ENCODE measurements at places on chromosomes 1 and 21.
A peak's percentile ranks its signal among the peaks of the same experiment; 100 is the strongest.

- peak; percentile 61 for DNase-seq
Observed at GRCh38 chr1:39898191-39898590, 3.5 kb downstream of the MYCL start.

GRCh38 chr1:157252473-157252872 lies 114.3 kb upstream of the ETV3 start:
- no peak for DNase-seq

DNA sequence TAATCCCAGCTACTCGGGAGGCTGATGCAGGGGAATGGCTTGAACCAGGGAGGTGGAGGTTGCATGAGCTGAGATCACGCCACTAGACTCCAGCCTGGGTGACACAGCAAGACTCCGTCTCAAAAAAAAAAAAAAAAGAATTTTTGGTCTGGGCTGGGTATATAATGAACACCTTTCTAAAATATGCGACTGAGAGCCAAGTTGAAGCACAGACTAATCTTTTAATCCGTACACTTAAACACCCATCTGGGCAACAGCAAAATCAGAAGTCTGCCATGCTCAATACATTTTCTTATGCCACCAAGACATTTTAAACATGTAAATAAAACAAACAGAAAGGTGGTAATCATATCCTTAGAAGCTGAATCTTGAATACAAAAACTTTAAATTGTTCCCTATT lies 31.6 kb upstream of the ABCB10 start:
- DNase-seq: no peak

DNA sequence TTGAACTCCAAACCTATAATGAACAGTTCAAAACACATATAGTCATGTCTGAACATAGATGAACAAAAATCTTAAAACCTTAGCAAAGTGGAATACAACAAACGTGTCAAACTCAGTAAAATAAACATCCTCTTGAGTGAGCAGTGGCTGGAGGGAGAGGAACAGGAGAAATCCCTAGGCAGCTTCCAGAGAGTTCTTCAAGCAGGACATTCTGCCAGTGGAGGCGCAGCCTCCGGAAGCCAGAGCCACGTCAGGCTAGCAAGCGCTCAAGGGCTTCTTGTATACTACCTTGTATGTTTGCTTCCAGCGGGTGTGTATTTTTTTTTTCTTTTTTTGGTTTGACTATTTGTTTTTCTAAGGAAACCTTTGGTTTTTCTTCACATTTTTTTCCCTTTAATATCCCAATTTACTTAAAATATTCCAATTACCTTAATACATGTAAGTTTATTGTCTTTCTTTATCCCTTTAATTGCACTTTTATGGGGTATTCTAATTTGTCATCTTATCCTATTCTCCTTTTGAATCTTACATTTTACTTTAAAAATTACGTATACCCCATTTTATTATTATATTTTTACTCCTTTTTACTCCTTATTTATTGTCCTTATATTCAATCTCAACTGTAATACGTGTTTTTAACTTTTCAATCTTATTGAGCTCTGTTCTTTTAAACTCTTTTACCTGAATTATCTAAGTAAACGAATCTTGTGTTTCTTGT lies 42.0 kb downstream of the COLGALT2 start:
- peak; percentile 46 for DNase-seq

DNA sequence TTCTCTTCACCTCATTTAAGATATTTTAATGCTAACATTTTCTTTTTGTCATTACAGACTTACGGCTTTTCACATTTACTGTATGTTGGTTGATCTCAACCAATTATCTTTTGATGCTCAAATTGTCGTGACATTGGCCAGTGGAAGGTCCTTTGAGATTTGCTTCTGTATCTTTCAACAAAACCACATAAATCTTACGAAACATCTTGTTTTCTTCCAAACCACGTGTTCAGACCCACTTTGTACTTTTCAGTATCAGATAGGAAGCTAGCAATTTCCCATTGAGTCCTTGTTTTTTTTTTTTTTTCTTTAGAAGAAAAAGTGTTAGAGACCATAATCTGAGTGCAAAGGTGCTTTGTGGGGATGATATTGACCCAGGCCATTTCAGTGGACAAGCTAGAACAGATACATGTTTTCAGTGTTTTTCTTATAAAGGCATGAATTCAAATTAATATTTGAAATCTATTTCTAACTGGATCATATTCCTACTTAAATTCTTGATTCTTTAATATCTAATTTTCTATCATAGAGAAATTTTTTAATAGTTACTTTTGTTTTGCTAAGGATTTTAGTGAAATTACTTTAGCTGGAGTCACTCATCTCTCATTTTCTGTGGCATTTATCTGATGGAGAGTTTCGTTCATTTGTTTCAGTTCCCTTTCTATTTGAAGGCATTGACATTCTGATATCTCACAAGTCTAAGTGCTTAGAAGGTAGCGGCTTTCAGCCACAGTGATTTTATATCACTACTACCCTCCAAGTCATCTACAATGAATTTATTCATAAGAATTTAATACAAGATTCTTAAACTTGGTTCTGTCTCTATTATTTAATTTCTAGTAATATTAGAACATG lies 26.7 kb downstream of the ATG4C start:
- no peak for DNase-seq

GRCh38 chr1:83796409-83796808 lies 202.5 kb downstream of the TTLL7 start:
- no peak for DNase-seq
